Stimulated activated CD8-positive, alpha-beta memory T cell treated with anti-CD3 and anti-CD28 coated beads, Interleukin-12 subunit alpha, Interleukin-12 subunit beta, amount 100 ng/mL, for 1 hour (primary cell): ENCODE measurements at places on chromosomes 4 and X.

GRCh38 chrX:11881485-11882170 lies 123.6 kb downstream of the MSL3 start:
- DNase-seq = no peak

DNA sequence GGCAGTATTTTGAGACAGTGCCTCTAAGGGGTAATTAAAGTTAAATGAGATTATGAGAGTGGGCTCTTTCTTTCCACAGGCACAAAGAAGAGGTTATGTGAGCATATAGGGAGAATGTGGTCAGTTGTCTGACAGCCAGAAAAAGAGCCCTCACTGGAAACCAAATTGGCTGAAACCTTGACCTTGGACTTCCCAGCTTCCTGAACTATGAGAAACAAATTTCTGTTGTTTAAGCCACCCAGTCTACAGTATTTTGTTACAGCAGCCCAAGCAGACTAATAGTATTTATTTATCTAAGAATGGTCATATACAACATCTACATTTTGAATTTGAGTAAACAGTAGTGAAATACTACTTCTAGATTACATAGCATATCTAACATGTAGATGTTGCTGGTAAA lies 473.8 kb downstream of the IL15 start:
- DNase-seq = no peak

DNA sequence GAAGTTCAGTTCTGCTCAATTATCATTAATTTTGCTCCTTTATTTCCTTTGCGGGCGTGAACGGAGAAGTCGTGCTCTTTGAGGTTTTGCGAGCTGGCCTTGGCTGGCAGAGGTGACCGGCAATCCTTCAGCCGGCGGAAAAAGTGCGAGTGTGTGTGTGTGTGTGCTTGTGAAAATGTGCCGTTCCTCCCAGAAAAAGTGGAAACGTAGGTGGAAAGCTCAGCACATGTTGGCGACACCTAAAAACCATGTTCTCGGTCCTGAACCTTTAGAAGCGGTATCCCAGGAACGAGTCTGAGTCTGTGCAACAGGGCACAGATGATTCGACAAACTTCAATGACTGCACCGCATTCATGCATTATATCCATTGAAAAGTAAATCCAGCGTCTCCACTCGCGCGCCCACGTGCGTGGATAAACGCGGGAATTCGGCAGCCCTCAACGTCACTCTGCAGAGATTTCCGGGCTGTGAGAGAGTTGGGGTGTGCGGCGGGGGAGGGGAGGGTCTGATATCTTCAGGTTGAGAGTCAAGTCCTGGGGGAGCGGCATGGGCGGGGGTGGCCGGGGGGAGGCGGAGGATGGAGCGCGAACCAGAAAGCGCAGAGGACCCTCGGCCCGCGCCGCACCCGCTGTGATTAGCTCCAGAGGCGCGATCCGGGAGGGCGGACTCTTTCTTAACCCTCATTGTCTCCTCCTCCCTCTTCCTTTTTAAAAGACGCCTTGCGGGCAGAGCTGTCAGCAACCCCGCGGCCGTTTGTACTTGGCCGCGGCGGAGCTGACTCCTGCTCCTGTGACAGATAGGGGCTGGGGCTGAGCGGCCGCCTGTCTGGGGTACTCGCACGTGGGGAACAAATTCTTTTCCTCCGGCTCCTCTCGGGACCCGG lies at the start of gene SHISA3:
TSS of gene SHISA3 (plus strand) at position 737 of the 883 bp plus-strand sequence. CDS start 569 bp downstream, outside the sequence.
- no peak for DNase-seq

DNA sequence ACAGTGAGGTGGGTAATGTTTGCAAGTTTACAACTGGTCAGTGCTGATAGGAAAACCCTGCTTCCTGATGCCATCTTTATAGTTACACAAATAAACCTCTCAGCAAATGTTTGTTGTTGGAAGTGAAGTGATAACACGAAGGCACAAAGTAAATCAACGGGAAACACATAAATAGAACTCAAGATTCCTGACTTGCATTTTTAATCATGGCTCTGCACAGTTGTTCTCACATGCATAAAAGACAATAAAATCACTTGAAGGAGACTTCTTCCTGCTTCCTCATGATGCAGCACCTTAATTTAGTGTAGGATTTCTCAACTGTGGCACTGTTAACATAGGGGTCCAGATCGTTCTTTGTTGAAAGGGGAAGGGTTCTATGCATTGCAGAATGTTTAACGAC lies 907.7 kb downstream of the RAB28 start:
- DNase-seq = no peak

DNA sequence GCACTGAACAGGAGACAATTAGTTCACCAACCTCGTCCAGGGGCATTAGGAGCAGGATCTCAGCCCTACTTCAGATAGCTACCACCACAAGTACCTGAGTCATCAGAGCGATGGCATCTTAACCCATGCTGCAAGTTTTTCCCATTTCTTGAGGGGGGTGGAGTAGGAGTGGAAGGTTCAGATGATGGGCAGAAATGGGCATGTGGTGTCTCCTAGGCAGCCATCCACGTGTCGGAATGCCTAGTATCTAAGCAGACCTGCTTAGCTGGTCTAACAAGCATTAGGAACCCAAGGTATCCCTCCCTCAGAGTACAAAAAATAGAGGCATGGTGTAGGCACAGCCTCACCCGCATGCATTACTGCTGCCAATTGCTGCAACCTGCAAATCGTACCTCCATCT lies 159.1 kb upstream of the DGKK start:
- DNase-seq = no peak
